ENCODE measurements at places on chromosomes 6 and 20. TPM values are rescaled to one million over a fixed set of nuclear protein-coding genes. Genes with fewer than 3 reads are reported as not detected.

The GLP1R gene
- total RNA-seq: not detected

The SLC22A1 gene
- 2.5 TPM for total RNA-seq

The CD83 gene
- total RNA-seq: 76.8 TPM

The SLC26A8 gene
- not detected for total RNA-seq

The DOK5 gene
- not detected for total RNA-seq

All from CD4-positive, CD25-positive, alpha-beta regulatory T cell (primary cell).